GM12864 (cell line): ENCODE measurements at places on chromosomes 13 and 19.
A peak's percentile ranks its signal among the peaks of the same experiment; 100 is the strongest.

- DNase-seq: peak; percentile 33
Observed at GRCh38 chr19:54158812-54159351, 639 bp downstream of the LENG1 start.

- no peak for DNase-seq
Observed at GRCh38 chr13:73704587-73704986, 429.6 kb downstream of the KLF12 start.

DNA sequence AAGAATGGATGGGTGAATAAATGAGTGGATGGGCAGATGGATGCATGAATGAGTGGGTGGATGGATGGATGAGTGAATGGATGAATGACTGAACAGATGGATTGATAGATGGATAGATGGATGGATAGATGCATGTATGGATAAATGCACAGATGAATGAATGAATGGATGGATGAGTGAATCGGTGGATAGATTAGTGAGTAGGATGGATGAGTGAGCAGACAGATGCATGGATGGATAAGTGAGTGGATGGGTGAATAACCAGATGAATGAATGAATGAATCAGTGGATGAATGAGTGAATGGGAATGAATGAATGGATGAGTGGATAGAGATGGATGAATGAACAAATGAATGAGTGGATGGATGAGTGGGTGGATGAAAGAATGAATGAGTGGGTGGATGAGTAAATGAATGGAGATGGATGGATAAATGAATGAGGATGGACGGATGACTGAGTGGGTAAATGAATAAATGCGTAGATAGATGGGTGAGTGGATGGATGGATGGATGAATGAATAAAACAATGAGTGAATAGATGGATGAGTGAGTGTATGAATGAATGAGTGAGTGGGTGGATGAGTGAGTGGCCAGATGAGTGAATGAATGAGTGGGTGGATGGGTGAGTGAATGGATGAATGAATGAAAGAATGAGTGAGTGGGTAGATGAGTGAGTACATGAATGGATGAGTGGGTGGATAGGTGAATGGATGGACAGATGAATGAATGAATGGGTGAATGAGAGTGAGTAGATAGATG is 13.0 kb downstream of the GAS6 start:
- DNase-seq: no peak

- DNase-seq: no peak
Observed at GRCh38 chr13:75871059-75871458, 234.9 kb downstream of the LMO7 start.

DNA sequence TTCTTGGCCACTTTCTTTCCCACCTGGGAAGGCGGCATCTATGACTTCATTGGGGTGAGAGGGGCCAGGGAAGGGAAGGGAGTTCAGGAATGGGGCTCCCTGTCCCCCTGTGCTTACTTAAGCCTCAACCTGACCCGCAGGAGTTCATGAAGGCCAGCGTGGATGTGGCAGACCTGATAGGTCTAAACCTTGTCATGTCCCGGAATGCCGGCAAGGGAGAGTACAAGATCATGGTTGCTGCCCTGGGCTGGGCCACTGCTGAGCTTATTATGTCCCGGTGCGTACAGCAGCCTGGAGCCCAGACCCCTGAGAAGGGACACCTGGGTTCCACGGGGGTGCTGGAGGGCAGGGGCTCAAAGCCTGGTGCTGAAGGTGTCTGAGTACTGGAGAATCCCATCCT is 1.1 kb downstream of the TMEM147 start:
- DNase-seq: no peak

DNA sequence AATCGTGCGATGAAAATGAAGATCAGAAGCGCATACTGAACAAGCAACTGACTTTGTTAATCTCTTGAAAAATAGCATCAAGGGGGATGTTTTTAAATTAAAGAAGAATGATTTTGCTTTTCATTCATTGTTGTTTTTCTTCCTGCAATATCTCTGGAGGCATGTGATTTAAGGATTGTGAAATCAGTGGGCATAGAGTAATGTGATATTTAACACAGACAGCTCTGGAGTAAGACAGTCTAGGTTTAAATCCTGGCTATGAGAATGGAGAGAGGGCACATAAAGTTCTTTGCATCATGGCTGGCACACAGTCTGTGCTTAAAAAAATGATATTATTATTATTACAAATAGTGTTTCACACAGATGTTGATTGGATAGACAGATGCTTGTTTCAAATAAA is 243.1 kb upstream of the NBEA start:
- DNase-seq: no peak

DNA sequence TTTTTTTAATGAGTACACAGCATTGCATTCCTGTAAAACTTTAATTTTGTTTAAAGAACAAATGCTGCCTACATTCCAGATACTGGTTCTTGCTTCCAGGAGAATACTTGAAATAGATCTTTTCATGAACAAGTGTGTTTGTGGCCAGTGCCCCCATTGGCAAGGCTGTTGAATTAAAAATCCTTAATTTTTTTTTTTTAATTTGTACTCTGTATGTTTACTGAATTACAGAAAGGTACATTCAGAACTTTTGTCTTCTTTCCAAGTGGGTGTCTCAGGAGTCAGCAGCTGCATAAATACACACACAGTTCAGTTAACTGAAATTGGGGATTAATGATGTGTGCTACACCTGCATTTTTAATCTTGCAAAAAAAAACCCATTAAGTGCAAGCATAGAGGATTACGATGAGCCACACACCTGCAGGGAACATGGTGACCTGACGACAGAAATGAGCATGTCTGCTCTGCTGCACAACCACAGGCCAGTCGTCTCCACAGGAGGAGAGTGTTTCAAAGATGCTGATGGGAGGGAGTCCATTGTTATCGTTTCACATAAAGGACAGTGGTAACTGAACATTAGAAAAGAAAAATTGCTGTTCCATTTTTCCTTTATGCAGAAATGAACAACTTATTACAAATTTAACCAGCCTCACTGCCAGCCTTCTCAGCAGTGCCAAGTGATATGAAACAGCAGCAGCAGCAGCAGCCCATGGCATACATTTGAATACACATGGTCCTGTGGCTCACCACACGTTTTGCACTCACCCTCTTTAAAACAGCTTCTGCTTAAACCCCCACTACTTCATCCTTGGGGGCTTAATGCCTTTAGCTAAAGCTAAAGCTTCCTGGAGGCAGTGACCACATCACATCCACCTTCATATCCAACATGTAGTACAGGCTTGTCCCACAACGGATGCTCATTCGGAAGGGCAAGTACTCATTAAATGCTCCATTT is 72.3 kb upstream of the RFC3 start:
- DNase-seq: no peak

DNA sequence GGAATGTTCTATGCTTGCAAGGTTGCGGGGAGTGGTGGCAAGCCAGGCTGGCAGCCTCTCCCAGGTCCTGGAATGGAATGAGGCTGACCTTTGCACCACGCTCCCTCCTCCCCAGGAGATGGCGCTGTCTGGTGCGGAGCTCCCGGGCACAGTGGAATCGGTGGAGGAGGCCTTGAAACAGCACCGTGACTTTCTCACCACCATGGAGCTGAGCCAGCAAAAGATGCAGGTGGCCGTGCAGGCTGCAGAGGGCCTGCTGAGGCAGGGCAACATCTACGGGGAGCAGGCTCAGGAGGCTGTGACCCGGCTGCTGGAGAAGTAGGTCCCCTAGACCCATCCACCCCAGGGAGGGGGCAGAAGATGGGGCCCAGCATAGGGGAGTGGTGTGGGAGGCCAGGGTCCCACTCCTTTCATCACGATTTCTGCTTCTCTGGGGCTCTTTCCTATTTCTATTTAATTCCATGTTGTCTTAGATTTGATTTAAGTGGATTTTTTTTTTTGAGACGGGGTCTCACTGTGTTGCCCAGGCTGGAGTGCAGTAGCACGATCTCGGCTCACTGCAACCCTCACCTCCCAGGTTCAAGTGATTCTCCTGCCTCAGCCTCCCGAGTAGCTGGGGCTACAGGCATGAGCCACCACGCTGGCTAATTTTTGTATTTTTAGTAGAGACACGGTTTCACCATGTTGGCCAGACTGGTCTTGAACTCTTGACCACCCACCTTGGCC is 53.2 kb upstream of the SHKBP1 start:
- DNase-seq: peak; percentile 16
